ENCODE measurements at places on chromosomes 7 and 10. TPM values are rescaled to one million over a fixed set of nuclear protein-coding genes. Genes with fewer than 3 reads are reported as not detected.

The NKX1-2 gene
- not detected for total RNA-seq

The SPDYE2 gene
- 0.16 TPM for total RNA-seq

The ZNF316 gene
- total RNA-seq = 11.6 TPM

The PAOX gene
- 4.3 TPM for total RNA-seq

DNA sequence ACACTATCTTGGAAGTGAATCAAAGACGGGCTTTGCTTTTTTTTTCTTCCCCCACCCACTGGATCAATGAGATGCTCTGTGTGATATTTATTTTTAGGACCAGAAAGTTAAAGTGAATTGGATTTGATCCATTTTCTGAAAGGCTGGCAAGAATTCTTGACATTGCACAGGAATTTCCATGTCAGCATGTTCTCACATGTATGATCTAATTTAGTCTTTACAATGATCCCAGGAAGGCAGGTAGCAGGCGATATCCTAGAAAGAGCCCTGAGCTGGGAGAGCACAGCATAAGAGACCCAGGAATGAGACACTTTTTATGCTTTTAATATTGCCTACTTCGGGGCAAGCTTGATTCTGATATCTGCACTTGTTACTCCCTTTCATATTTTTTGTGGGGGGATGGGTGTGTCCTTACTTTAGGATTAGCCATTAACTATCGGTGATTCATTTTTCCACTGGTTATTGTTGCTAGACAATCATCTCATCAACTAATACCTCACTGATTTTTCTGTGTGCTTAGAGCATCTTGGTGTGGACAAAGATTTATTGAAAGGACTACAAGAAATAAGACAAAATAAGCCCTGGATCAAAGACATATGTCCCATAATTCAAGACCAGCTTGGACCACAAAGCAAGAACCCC lies 58.1 kb downstream of the NRP1 start:
- DNase-seq = no peak

GRCh38 chr7:7830122-7830878 lies 111.9 kb upstream of the RPA3 start:
- DNase-seq = no peak

DNA sequence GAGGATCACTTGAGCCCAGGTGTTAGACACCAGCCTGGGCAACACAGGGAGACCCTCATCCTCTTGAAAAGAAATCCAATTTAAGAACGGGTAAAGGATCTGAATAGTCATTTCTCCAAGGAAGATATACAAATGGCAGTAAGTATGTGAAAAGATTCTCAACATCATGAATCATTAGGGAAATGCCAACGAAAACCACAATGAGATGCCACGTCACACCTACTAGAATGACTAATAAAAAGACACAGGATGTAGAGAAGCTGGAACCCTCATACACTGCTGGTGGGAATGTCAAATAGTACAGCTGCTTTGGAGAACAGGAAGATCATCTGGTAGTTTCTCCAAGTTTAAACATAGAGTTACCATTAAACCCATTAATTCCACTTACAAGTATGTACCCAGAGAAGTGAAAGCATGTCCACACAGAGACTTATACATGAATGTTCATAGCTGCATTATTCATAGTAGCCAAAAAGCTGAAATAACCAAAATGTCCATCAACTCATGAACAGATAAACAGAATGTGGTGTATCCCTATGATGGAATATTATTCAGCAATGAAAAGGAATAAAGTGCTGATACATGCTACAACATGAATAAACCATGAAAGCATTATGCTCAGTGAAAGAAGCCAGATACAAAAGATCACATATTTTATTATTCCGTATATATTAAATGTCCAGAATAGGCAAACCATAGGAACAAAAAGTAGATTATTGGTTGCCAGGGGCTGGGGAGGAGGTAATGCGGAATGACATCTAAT lies 13.1 kb upstream of the ZMIZ2 start:
- DNase-seq = no peak

- DNase-seq = no peak
Measured at GRCh38 chr10:14656052-14656730, 118.5 kb downstream of the FAM107B start.

DNA sequence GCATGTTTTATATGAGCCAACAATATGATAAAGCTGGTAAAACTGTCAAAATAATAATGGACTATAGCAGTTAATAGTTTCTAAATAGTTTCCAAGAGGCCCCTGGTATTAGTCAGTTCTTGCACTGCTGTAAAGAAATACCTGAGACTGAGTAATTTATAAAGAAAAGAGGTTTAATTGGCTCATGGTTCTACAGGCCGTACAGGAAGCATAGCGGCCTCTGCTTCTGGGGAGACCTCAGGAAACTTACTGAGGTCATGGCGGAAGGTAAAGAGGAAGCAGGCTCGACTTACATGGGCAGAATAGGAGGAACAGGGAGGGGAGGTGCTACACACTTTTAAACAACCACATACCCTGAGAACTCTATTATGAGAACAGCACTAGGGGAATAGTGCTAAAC lies 104.6 kb downstream of the PPP1R9A start:
- no peak for DNase-seq

GRCh38 chr7:1940863-1941262 lies 270.8 kb downstream of the ELFN1 start:
- no peak for DNase-seq

- no peak for DNase-seq
Measured at GRCh38 chr10:129741280-129741977, 222.6 kb downstream of the EBF3 start.

DNA sequence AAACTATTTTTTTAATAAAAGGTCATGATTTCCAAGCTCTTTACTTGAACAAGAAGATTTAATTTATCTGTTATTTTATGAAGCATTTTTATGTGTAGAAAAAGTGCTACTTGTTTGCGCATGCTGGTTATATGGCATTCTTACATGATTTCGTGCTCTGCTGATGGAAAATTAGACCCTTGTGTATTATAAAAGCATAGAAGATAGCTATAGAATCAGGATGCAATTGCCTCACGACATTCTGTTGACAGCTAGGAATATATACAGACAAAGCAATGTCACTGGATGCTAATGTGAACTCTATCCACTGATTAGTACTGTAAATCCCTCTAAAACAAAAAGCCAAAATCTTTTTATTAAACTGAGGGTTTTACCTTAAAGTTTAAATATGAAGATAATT lies 255.9 kb downstream of the MDFIC start:
- no peak for DNase-seq

- no peak for DNase-seq
Measured at GRCh38 chr10:26556748-26557640, 118.9 kb downstream of the APBB1IP start.

GRCh38 chr10:123119081-123119480 lies 16.7 kb upstream of the HMX3 start:
- no peak for DNase-seq

- peak; percentile 31 for DNase-seq
Measured at GRCh38 chr7:132472463-132473120, 103.7 kb downstream of the PLXNA4 start.

DNA sequence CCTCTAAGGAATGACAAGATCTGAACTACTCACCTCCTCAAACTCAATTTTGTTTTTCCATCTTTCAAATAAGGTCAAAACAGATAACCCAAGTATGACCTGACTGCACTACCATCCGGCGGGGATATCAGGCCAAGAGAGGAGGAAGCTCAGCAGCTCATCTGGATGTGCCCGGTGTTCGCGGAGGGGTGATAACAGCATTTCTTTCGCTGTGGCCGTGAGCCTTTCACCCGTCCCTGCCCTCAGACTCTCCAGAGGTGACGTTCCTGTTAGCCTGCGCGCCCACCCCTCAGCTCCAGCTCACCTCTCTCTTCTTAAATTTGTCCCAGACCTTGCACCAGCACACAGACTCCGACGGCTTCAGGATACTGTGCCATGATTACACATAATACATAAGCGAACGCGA lies 526 bp downstream of the ZNF248 start:
- no peak for DNase-seq

Measured in urinary bladder (tissue), 4 donors.